OCI-M1 (cell line): ENCODE measurements at places on chromosomes 12 and 14.

DNA sequence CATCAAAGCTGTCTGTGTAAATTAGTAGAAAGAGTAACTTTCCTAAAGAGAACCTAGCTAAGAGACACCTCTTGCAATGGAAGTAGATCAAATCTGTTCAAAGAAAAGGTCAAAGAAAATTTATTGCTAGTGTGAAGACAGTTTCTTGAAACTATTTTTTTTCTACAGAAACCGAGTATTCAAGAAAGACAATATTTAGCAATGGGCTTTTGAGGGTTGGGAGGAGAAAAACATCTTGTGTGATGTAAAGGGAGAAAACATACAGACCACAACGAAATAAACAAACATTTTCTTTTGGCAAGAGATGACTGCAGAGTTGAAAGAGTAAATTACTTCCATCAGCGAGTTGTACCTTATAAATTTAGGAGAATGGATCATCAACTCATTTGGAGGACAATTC lies 24.4 kb downstream of the NKX2-1 start:
- DNase-seq, result no peak

GRCh38 chr12:67740711-67741110 lies 92.2 kb downstream of the DYRK2 start:
- DNase-seq, result no peak

DNA sequence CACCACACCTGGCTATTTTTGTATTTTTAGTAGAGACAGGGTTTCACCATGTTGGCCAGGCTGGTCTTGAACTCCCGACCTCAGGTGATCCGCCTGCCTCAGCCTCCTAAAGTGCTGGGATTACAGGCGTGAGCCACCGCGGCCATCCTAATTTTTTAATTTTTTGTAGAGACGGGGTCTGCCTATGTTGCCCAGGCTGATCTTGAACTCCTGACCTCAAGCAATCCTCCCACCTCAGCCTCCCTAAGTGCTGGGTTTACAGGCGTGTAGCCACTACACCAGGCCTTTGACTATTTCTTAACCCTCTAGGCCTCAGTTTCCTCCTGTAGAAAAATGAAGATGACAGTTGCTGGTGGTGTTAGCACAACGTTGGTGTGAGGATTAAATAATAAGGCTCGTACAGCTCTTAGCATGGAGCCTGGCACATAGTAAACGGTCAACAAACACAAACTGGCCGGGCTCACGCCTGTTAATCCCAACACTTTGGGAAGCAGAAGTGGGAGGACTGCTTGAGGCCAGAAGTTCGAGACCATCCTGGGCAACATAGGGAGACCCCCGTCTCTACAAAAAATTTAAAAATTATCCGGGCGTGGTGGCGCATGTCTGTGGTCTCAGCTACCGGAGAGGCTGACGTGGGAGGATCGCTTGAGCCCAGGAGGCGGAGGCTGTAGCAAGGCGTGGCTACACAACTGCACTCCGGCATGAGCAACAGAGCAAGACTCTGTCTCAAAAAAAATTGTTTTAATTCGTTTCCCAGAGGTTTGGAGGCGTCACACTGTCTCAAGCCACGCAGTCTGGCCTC lies 979 bp downstream of the DDX54 start:
- peak; percentile 95 for DNase-seq

- DNase-seq, result no peak
These were observed 34.5 kb downstream of the EFCAB11 start for GRCh38 chr14:89920056-89920455.

DNA sequence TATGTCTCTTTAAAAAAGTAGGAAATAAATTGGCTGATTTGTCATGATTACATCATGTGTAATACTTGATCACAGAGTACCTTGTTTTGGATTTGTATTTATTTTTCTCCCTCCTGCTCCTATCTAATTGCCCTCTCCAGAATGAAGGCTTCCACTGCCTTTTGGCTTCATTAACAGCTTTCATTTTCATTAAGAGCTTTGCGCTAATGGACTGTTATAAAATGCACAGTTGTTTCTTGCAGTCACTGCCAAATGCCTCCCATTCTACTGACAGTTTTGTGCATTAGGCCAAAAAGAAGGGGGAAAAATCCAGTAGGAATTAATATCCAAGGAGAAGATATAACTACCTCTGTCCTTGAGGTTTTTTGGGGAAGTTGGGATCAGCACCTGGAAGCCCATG lies 159.2 kb downstream of the NRXN3 start:
- no peak for DNase-seq

- peak; percentile 56 for DNase-seq
These were observed 23.9 kb downstream of the PRICKLE1 start for GRCh38 chr12:42565633-42566032.

- DNase-seq, result peak; percentile 84
These were observed 77.8 kb downstream of the VCPKMT start for GRCh38 chr14:50038398-50039119.

- DNase-seq, result no peak
These were observed 204.4 kb downstream of the SLC25A21 start for GRCh38 chr14:36967892-36968555.

DNA sequence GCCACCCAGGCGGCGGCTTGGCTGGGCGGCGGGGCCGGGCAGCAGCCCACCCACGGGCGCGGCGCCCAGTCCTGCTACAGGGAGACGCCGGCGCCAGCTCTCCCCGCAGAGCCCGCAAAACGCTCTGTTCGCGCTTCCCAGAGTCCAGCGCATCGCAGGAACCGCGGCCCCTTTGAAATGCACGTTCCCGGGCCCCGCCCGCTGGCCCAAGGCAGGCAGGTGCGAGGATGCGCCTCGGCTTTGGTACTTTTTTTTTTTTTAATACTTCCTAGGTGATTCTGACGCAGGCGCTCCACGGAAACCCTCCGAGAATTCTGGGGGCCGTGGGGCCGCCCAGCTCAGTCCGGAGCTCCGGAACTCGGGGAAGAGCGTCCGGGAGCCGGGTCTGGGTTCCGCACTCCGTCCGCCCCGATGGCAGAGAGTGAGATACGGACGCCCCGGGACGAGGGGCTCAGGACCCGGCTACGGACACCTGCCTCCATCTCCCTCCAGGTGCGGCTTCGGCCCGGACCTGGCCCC lies 483 bp downstream of the POC1B start:
- DNase-seq, result peak; percentile 67

DNA sequence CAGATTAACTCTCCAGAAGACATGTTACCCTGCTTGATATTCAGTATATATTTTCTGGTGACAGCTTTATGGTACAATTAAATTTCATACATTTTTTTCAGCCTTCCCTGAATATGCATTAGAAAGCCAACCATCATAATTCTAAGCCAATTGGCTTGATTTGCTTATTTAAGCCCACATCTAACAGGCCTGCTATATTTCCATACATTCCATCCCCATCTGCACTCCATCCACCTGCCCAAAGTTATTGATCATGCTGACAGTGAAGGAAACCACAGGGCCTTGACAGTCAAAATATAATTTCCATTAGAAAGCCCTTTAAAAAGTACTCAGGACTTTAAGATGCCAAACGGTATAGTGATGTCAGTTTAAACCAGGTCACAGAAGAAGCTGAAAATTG lies 164.3 kb downstream of the GXYLT1 start:
- no peak for DNase-seq

DNA sequence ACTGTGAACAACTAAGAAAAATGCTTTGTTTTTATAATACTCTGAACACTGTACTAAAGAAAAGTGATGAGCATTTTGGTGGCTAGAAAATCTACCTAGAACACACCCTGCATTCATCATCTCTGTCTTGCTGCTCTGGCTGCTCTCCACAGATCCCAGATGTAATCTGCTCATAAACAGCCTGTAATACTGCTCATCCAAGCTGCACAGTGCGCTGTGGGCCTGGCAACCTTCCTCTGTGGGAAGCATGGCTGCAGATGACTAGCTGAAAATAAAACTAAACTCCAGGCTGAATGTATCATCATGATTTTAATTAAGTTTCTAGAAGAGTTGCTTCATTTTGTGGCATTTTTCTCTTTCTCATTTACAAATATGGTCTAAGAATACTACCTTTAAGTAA lies 200.7 kb downstream of the SLC2A13 start:
- DNase-seq, result peak; percentile 7

DNA sequence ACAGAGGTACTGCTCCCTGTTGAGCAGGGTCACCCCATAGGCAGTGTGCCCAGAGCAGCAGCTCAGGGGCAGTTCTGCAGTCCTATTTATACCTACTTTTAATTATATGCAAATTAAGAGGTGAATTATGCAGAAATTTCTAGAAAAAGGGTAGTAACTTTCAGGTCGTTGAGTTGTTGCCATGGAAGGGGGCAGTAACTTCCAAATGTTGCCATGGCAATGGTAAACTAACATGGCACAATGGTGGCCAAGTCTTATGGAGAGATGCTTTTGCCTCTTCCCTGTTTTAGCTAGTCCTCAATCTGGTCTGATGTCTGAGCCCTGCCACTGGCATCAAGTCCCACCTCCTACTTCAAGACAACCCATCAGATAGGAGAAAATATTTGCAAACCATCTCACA lies 30.4 kb upstream of the P2RX7 start:
- no peak for DNase-seq

GRCh38 chr12:109803678-109804077 lies 29.5 kb downstream of the TRPV4 start:
- no peak for DNase-seq

- DNase-seq, result no peak
These were observed 363.8 kb upstream of the USP15 start for GRCh38 chr12:61896436-61896835.

- no peak for DNase-seq
These were observed 333.2 kb downstream of the NPAS3 start for GRCh38 chr14:33271891-33272290.

DNA sequence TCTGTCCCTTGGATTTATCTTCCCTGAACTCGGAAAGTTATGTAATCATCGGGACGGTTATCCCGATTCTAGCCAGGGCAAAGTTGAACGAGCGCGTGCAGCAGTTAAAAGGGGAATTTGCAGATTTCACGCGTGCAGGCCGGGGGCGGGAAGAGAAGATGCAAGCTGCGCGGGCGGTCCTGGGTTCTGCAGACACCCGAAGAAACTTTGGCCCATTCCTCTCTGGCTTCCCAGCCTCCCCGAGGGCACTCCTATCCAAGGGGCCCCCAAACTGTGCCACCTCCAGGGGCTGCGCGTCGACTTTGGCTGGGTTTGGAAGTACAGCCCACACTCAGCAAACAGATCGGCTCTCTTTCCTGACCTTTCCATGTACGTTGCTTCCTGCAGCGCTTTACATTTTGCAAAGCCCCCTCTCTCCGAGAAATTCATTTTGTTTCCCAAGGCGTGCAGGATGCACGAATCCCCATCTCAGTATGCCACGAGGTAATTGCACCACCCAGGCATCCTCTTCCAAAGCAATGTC lies 941 bp upstream of the PPP1CC start:
- peak; percentile 61 for DNase-seq

DNA sequence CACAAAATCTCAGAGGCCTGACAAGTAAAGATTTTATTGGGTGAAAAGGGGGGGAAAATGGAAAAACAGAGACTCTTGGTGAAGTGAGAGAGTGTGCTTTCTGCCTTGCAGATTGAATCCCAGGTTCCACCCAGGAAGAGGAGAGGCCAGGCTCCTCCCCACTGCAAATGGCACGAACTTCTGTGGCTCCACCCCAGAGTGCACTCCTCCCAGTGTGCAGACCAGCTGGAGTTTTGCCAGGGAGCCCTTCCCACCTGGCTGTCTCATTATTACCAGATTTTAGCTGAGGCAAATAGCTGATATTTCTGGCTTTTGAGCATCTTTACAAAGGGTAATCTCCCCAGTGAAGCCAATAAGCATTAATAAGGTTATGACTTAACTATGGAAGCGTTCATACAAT lies 51.9 kb downstream of the TESPA1 start:
- peak; percentile 68 for DNase-seq

DNA sequence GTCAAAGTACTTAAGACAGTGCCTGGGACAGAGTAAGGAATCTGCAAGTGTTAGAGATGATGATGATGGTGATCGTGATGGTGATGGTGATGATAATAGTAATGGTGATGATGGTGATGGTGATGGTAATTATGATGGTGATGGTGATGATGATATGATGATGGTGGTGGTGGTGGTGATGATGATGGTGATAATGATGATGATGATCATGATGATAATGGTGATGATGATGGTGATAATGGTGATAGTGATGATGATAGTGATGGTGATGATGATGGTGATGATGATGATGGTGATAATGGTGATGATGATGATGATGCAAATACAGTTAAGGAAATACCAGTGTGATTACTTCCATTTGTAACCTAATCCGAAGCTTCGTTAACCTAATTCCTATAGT lies 5.2 kb upstream of the TMEM132C start:
- DNase-seq, result no peak

- no peak for DNase-seq
These were observed 42.5 kb downstream of the TMX1 start for GRCh38 chr14:51282517-51282916.

- peak; percentile 4 for DNase-seq
These were observed 69.5 kb upstream of the GNPNAT1 start for GRCh38 chr14:52860910-52861309.

DNA sequence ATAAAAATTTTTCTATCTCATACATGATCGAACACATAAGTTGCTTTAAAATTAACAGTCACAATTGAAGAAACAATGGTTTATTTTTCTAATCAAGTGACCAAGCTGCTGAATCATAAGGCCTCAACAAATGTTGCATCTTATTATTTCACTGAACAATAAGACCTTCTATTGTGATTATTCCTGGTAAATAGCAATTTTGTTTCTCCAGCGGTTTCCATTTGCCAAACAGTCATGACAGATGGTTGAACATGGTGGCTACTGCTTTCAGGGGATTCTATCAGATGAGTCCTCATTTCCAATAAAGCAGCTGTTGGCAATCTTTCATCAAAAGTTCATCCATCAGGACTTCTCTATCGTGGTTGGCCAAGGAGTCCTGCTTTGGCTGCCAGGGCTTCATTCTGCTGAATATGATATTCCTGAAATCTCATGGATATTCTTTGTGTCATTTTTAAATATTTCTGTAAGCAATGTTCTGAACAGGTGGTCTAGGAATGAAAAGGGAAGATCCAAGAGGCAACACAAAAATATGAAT lies 13.0 kb downstream of the TOMM20L start:
- DNase-seq, result no peak

DNA sequence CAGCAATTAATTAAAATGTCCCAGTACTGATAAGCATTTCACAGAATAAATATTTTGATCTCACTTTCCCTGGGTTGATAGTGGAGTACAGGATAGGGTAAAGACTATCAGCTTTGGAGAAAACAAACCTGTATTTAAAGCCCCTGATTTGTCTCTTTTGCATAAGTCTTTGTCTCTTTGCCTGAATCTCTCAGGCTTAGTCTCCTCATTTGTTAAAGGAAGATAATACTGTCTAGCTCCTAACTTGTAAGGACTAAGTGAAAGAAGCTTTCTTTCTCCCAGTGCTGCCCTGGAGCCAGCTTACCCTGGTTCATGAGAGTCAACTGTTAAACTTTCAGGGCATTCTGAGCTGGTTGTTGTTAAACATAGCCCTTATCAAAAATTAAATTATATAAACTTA lies 5.5 kb upstream of the NR1H4 start:
- no peak for DNase-seq

- no peak for DNase-seq
These were observed 55.5 kb upstream of the BDKRB2 start for GRCh38 chr14:96149131-96149530.

GRCh38 chr14:99320105-99320572 lies 48.1 kb upstream of the BCL11B start:
- peak; percentile 64 for DNase-seq

- DNase-seq, result no peak
These were observed 46.1 kb downstream of the MAPKAPK5 start for GRCh38 chr12:111887926-111888745.
